ENCODE measurements at places on chromosomes 4 and X.
A peak's percentile ranks its signal among the peaks of the same experiment; 100 is the strongest.

DNA sequence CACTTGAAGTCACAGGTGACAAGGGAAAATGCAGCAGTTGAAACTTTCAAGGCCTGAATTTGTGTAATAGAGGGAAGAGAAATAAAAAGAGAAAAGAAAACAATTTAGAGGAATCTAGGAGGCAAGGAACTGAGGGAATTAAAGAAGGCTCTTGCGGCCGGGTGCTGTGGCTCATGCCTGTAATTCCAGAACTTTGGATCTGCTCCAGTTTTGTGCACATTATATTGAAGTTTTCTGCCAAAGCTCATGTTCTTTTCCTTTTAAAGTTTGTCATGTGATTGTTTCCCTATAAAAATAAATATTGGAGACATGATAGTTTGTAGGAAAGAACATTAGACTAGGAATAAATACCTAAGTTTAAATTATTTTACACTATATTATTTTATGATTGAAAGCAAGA lies 433.9 kb upstream of the CPEB2 start:
- no peak for DNase-seq

DNA sequence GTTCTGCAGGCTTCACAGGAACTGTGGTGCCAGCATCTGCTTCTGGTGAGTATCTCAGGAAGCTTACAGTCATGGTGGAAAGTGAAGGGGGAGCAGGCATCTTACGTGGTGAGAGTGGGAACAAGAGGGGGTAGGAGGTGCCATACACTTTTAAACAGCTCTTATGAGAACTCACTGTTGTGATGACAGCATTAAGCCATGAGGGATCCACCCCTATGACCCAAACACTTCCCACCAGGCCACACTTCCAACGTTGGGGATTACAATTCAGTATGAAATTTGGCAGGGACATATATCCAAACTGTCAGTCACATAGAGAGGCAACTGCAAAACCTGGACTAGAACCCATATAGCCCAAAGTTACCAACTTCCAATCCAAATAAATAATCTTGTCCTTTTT lies 43.1 kb upstream of the ZCCHC12 start:
- no peak for DNase-seq

GRCh38 chrX:19639813-19640462 lies 124.6 kb upstream of the MAP3K15 start:
- no peak for DNase-seq

GRCh38 chr4:118032691-118033090 lies 1.6 kb upstream of the NDST3 start:
- DNase-seq, result peak; percentile 22

DNA sequence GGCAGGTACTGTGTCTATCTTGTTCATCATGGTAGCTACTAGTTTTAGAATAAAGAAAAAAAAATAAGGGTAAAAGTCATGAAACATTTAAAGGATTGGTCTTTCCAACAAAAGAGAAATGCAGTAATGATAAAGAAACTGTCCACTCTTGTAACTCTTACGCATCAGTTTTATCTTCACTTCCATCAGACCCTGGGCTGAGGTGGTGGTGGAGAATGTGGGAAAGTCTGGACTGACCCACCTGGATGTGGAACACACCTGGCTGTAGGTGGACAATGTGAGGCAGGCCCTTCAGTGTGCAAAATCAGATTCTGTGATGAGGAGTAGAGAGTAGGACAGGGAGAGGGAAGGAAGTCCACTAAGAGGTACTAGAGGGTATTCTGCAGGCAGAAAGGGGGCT lies 128.6 kb downstream of the RASL11B start:
- DNase-seq, result no peak

DNA sequence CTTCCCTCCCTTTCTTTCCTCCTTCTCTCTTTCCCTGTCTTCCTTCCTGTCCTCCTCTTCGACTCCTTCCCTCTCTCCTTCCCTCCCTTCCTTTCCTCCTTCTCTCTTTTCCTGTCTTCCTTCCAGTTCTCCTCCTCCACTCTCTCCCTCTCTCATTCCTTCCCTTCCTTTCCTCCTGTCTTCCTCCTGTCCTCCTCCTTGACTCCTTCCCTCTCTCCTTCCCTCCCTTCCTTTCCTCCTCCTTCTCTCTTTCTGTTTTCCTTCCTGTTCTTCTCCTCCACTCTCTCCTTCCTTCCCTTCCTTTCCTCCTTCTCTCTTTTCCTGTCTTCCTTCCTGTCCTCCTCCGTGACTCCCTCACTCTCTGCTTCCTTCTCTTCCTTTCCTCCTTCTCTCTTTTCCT lies 5.3 kb upstream of the PUDP start:
- no peak for DNase-seq

- DNase-seq, result no peak
These were observed 48.4 kb downstream of the AKAP4 start for GRCh38 chrX:50152456-50152855.

DNA sequence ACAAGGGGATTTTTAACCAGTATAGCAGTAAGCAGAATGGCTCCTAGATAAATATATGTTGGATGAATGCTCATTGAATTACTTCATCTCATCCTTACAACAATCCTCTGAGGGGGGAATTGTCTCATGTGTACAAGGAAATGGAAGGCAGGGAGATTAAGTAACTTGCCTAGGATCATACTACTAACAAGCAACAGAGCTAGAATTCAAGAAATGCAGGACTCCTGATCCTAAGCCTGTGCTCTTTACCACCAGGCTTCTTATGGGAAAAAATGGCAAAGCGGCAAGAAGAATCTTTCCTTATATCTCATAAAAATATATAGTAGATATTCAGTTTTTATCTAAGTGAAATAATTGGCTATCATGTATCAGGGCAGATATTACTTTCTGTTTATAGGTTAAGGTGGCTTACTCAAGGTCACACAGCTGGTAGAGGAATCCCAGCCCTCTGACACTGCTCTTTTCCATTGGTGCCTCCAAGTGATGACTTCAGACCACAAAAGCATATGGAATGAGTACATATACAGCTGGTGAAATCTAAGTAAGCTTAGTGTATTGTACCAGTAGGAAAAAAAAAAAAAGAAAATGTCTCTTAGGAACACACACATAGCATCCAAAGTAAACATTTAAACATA lies 2.1 kb downstream of the ABHD18 start:
- DNase-seq, result no peak

DNA sequence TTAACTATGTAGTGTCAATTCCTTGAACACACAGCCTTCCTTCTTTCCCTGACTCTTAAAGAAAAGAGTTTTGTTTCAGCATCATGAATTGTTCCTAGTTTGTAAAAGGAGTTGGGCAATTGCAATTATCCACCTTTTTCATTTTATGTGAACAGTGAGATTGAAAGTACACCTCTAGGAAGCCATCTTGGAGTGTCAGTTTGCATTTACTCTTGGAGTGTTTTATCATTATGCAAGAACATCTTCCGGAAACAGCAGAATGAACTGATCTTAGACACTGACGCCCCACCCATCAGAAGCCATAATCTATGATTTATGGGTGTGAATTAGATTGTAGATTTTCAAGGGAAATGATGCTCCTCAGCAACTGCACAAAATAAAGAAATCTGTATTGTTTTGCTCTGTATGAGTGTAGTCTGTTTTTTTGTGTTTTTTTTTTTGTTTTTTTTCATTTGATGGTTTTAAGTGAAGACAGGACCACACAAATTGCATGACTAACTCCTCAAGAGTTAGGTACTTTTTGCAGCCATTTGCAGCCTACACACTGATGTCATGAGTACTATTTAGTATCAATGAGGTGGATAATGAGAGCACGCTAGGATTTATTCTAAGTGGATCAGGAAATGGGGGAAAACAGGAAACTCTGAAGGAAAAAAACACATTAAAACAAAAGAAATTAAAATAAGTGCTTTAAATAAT lies 19.5 kb upstream of the FGF2 start:
- no peak for DNase-seq

DNA sequence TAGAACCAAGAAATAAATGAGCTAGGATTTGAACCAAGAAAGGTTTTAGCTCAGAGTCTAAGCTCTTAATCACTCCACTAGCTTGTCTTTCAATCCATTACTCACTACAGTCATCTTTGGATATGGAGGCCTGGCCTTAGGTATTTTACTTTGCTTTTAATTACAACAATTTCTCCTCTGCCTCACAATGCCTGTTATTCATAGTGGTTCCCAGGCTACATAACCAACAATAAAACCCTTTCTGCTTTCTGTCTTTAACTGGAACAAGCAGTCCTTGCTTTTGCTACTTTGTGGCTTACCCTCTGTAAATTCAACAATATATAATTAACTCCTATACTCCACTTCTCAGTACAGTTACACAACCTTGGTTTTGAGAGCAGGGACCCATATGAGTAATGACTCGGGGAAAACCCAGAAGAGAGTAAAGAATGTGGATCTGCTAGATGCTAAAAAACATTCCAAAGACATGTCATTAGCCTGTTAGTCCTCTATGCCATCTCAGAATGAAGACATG lies 94.7 kb upstream of the NAP1L5 start:
- DNase-seq, result peak; percentile 93

DNA sequence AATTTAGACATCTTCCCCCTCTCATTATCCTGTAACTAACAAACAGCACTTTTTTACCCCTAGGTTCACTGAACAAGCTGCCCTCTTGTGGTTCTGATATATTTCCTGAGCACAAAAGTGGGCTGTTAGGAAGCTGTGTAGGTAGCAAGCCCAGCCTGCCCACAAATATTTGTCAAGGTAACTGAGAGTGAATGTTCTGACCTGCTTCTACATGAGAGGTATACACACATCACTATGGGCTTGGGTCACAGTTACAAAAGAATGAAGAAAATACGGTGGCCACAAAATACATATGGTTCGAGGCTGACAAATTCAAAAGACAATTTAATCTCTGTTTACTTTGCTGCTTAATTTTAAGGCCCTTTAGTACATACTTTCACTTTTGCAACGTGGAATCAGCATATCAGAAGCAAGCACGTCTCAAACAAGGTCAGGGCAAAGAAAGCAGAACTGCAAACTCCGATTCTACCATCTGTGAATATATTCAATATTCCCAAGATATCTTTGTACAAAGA lies 78.7 kb downstream of the RBM47 start:
- peak; percentile 58 for DNase-seq

GRCh38 chr4:6309777-6310176 lies 40.1 kb downstream of the WFS1 start:
- DNase-seq, result no peak

DNA sequence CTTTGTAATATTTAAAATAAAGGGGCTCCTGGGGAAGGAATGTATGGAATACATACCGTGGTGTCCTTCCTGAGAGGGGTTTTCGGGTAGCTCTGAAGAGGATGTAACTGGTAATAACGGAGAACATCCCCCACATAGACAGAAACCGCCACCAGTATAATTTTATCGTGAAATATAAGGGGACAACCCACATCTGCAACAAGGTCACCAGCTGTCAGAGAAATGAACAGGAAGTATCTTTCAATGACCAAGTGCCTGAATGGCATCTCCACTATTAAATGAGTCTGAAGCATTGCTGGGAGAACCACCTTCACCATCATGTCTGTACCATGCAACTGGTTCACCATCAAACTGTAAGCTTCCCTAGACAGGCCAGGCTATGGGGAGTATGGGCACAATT lies 31.7 kb downstream of the RNF175 start:
- no peak for DNase-seq

GRCh38 chrX:22559506-22559905 lies 286.8 kb downstream of the CBLL2 start:
- DNase-seq, result no peak

GRCh38 chr4:76836860-76837562 lies 60.9 kb downstream of the SOWAHB start:
- DNase-seq, result no peak

DNA sequence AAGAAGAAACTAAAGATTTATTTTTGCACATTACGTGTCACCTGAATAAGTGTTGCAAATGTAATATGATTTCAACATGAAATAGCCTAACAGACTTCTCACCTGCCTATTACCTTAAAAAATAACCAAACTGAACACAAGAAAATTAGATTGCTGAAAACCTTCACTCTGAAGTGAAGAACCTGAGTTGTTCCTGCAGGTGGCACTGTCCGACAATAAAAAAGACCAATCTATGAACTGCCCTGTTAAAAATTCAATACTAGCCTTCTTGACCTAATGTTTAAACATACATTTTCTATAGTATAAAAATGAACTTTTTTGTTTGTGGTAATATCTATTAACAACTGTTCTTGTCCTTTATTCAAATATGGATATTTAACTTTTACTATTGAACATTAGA lies 69.2 kb upstream of the PNPLA4 start:
- DNase-seq, result peak; percentile 50

DNA sequence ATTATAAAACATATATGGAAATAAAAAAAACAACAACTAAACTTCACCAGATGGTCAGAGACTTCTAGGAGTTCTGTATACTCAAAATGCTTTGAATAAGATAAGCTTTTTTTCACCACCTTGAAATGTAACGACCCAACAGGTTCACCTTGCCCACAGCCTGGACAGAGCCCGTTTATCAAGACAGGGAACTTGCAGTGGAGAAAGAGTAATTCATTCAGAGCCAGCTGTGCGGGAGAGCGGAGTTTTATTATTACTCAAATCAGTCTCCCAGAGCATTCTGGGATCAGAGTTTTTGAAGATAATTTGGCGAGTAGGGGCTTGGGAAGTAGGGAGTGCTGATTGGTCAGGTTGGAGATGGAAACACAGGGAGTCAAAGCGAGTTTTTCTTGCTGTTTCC lies 38.5 kb downstream of the AGA start:
- no peak for DNase-seq

- DNase-seq, result no peak
These were observed 275.3 kb downstream of the CRLF2 start for GRCh38 chrX:936979-937769.

GRCh38 chr4:1271686-1272085 lies 18.0 kb upstream of the MAEA start:
- no peak for DNase-seq

- no peak for DNase-seq
These were observed 2.7 kb downstream of the HPSE start for GRCh38 chr4:83331956-83332355.

DNA sequence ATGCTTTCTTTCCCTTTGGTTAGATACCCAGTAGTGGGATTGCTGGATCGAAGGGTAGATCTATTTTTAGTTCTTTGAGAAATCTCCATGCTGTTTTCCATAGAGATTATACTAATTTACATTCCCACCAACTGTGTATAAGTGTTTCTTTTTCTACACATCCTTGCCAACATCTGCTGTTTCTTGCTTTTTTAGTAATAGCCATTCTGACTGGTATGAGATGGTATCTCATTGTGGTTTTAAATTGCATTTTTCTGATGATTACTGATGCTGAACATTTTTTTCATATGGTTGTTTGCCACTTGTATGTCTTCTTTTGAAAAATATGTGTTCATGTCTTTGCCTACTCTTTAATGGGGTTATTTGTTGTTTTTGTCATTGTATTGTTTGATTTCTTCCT lies 6.6 kb upstream of the AGA start:
- no peak for DNase-seq

DNA sequence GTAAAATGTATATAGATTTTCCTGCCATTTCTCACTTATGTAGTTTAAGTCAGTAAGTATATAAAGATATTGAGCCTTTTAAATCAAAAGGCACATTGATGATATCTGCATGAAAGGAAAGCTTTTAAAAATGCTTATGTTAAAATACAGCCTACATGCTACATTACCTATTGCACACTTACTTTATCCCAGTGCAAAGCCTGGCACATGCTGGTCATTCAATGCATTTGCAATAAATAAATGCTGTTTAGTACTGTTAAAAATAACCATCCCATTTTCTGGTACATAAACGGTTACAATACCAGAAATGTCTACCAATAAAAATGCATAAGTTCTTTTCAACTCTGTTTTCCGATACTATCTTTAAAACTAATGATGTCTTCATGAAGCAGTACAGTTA lies 22.1 kb upstream of the SPATA4 start:
- no peak for DNase-seq

GRCh38 chr4:179595671-179596410 lies 2153.6 kb upstream of the AGA start:
- DNase-seq, result no peak
